ENCODE measurements at places on chromosomes 1 and 21. TPM values are rescaled to one million over a fixed set of nuclear protein-coding genes. Genes with fewer than 3 reads are reported as not detected.

GRCh38 chr1:49627781-49628180 is 396.0 kb downstream of the AGBL4 start:
- DNase-seq, result no peak

DNA sequence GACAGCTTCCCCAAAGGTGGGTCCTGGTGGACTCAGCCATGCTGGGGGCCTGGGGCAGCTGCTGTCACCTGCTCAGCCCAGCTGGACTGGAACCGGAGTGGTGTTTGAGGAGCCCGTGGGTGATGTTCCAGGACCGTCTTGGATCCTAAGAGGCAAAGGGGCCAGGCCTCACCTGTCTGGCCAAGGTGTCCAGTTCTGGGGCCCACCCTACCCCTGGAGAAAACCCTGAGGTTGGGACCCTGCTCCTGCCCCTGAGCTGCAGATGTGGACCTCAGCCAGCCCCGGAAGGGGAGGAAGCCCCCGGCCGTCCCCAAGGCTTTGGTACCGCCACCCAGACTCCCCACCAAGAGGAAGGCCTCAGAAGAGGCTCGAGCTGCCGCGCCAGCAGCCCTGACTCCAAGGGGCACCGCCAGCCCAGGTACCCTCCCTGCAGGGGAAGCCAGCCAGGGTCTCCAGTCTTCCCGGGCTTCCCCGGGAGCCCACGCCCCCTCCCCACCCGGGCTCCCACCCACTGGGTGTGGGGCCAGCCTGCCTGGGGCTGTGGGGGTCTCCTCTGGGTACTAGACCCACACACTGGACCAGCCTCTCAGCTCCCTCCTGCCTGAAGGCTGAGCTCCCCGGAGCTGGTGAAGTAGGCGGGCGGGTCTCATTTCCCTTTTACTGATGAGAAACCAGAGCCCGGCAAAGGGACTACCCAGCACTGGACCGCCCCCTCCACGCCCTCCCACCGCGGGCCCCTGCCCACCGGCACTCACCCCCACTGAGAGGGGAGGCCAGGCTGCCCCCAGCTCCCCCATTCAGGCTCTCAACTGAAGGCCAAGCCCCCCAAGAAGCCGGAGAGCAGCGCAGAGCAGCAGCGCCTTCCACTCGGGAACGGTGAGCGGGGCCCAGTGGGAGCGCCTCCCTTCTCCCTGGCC is 1.3 kb downstream of the AIRE start:
- DNase-seq, result no peak

GRCh38 chr1:40404670-40405462 is 31.3 kb downstream of the SMAP2 start:
- no peak for DNase-seq

The SYT14 gene
- total RNA-seq, result 0.13 TPM

The GPR25 gene
- not detected for total RNA-seq

DNA sequence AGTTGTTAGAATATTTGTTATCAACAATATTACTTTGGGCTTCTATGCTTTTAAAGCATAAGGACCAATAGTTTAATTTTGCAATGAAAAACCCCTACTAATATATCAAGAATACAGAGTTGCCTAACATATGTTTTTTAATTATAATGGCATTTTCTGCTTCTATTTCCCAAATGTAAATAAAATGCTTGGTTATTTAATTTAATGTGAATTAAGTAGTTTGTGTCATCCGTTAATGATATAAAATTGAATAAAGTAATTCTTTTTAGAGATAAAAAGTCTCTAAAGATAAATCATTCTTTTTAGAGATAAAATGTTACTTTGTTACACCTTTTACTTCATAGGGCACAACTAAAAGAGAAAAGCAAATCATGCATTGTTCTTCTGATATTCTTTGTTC is 583.7 kb upstream of the ADGRL2 start:
- DNase-seq, result no peak

DNA sequence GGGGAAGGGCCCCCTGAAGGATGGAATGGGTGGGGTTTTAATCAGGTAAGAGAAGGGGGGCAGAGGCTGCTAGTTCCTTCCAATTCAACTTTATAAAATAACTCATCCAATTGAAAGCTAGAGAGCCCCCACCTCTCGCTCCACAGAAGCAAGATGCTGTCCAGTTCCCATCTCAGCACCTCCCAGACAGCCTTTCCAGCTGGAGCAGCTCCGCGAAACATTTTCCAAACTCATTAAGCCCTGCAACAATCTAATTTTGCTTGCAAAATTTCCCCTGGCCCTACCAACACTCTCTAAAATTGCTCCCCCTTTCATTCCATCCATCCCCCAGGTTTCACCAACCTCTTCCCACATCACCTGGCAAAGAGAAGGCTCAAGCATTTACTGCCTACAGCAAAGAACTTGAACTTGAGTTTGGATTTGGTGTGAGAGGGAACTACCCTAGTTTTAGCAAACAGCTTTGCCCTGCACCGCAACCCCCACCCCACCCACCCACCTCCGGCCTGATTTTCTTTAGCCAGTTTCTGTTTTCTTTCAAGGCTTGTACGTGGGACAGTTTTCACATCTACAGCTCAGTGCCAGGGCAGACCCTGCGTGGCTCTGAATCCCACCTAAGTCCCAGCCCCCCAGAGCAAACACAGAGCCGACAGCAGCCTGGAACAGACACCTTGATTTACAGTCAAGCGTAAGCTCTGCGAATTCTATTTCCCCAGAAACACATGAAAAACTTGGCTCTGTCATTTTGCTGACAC is 46.7 kb downstream of the SYF2 start:
- DNase-seq, result no peak

The YY1AP1 gene
- total RNA-seq, result 164 TPM

- no peak for DNase-seq
These were observed 21.9 kb upstream of the PADI6 start for GRCh38 chr1:17350083-17350482.
